Natural killer cell treated with Interleukin-12 subunit alpha and Interleukin-12 subunit beta and Interleukin-15 and Interleukin-18, amount 100 ng/mL, for 72 hours (primary cell): ENCODE measurements at places on chromosomes 4 and X. TPM values are rescaled to one million over a fixed set of nuclear protein-coding genes. Genes with fewer than 3 reads are reported as not detected.

- peaks cover 5% of the 10 kb centered on the region for H3K36me3 ChIP-seq
- H3K27ac ChIP-seq, result no peak overlapping the region
- H3K4me3 ChIP-seq, result no peak overlapping the region
- DNase-seq, result no peak
- H3K4me1 ChIP-seq, result peaks cover 19% of the 10 kb centered on the region
- no peaks in the 10 kb centered on the region for H3K27me3 ChIP-seq
These were observed 15.9 kb upstream of the RAB9A start for GRCh38 chrX:13673016-13673415.

The FGB gene
- total RNA-seq, result not detected

The INTS12 gene
- total RNA-seq, result 20.4 TPM

The SPANXC gene
- total RNA-seq, result not detected

GRCh38 chr4:80017125-80017854 is 55.7 kb downstream of the ANTXR2 start:
- no peak overlapping the region for H3K27ac ChIP-seq
- H3K36me3 ChIP-seq, result peaks cover 11% of the 10 kb centered on the region
- peaks cover 9% of the 10 kb centered on the region for H3K4me1 ChIP-seq
- H3K4me3 ChIP-seq, result no peak overlapping the region

GRCh38 chrX:63746278-63746677 is 38.7 kb downstream of the ARHGEF9 start:
- peak overlapping the region; percentile 92 for H3K4me3 ChIP-seq
- peaks cover 64% of the 10 kb centered on the region for H3K4me1 ChIP-seq
- H3K27me3 ChIP-seq, result peaks cover 4% of the 10 kb centered on the region
- DNase-seq, result peak; percentile 76
- peak overlapping the region; percentile 98 for H3K27ac ChIP-seq

The FAAH2 gene
- total RNA-seq, result 1.1 TPM

The PLXNB3 gene
- 2.4 TPM for total RNA-seq

DNA sequence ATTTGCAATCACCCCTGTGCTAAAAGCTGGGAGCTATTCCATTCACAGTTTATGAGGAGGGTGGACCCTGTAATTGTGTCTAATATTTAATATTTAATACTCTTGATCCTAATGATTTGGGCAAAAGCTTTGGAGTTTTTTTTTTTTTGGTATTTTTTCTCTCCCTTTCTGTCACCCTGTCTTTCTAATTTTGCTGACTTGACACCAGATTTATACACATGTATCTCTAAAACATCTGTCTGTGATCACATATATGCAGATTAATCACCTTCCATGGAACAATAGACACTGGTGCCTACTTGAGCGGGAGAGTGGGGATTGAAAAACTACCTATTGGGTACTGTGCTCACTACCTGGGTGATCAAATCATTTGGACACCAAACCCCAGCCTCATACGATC is 18.7 kb upstream of the ANTXR2 start:
- DNase-seq, result no peak
- H3K4me3 ChIP-seq, result no peak overlapping the region
- H3K36me3 ChIP-seq, result no peaks in the 10 kb centered on the region

GRCh38 chr4:794900-795725 is 30.8 kb downstream of the CPLX1 start:
- H3K36me3 ChIP-seq, result no peaks in the 10 kb centered on the region
- peaks cover 39% of the 10 kb centered on the region for H3K27me3 ChIP-seq
- peaks cover 15% of the 10 kb centered on the region for H3K4me1 ChIP-seq
- no peak overlapping the region for H3K4me3 ChIP-seq
- no peak for DNase-seq
- no peak overlapping the region for H3K27ac ChIP-seq
